Progenitor cell of endocrine pancreas (in vitro differentiated cells): ENCODE measurements at places on chromosomes 2 and 18. TPM values are rescaled to one million over a fixed set of nuclear protein-coding genes. Genes with fewer than 3 reads are reported as not detected.

The SOWAHC gene
- total RNA-seq: 12.1 and 12.6 TPM in 2 replicates

The TCF23 gene
- not detected in 2 replicates for total RNA-seq

The OSR1 gene
- 10.3 and 10.7 TPM in 2 replicates for total RNA-seq

The ALPG gene
- total RNA-seq: not detected in 2 replicates

The MYL1 gene
- not detected in 2 replicates for total RNA-seq

The RAB6C gene
- 0.24 TPM in 1 of 2 replicates, not detected in the other for total RNA-seq

DNA sequence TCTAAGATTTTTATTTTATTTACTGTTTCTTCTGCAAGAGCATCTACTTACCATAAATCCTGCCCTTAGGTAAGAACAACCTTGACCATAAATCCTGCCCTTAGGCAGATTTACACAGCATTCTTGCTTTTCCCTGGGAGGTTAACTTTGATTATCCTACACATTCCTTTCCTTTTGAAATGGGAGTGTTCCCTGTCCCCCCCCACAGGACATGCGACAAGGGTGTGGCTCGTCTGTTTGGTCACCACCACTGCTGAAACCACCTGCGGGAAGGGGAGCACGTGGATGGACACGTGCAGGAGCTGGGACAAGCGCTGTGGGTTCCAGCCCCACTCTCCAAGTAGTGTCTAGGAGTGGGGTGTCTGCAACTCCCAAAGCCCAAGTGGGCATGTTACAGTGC, 239.3 kb upstream of the SP5 start:
- no peaks in the 10 kb centered on the region for H3K36me3 ChIP-seq
- no peak overlapping the region for H3K4me3 ChIP-seq
- no peaks in the 10 kb centered on the region for H3K4me1 ChIP-seq
- no peak overlapping the region for H3K27ac ChIP-seq
- no peaks in the 10 kb centered on the region for H3K27me3 ChIP-seq
- no peak for DNase-seq

DNA sequence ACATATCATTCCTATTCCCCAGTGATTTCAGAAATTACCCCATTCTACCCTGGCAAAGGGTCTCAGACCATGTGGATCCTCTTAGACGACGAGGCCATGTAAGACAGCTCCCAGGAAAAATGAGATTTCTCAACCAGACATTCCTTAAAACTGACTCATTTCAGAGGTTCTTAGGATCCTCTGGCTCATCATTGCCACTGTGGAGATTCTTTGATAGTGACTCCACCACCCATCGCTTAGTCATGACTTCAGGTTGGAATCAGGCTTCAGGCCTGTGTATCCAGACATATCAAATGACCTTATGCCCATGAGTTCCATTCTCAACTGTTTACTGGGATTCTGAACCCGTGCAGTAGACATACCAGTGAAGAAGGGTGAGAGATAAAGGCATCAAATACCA, 245.6 kb upstream of the TCF4 start:
- H3K4me1 ChIP-seq: no peaks in the 10 kb centered on the region
- no peak for DNase-seq
- peaks cover 3% of the 10 kb centered on the region for H3K27me3 ChIP-seq
- H3K36me3 ChIP-seq: no peaks in the 10 kb centered on the region
- H3K4me3 ChIP-seq: no peak overlapping the region

DNA sequence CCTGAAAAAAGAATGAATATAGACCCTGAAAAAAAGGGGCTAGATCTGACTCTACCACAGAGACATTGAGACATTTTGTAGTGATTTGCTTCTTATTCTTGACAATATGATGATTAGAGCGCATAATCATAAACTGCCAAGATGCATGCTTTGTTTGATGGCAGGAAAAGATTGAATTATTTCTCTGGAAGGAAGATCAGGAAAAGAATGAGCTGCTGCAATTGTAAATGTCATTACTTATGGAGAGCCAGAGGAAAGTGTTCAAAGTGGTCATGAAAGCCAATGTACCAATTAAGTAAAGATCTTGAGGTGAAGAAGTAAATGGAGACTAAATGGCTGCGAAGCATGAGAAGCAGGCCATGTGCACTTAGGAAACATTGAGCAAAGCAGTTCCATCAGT, 126.4 kb upstream of the NXPH2 start:
- H3K4me1 ChIP-seq: no peaks in the 10 kb centered on the region
- no peak for DNase-seq
- H3K27ac ChIP-seq: no peak overlapping the region

DNA sequence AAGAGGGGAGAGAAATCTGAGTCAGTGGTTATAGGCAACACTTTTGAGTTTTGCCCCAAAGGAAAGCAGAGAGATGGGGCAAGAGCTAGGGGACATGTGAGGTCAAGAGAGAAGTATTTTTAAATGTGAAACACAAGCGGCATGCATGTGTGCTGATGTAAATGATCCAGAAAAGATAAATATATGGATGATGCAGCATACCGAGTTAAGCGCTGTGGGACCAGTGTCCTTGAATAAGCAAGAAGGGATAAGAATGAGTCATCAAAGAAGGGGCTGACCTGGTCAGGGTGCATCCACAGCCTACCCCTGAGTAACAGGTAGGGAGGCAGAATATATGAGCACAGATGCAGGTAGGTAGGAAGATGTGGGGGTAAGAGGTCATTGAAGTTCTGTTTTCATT, 180.9 kb downstream of the TRABD2A start:
- peaks cover 12% of the 10 kb centered on the region for H3K36me3 ChIP-seq
- no peak for DNase-seq
- no peaks in the 10 kb centered on the region for H3K4me1 ChIP-seq
- H3K4me3 ChIP-seq: no peak overlapping the region

- H3K36me3 ChIP-seq: peaks cover 30% of the 10 kb centered on the region
- no peak for DNase-seq
- no peak overlapping the region for H3K27ac ChIP-seq
- no peaks in the 10 kb centered on the region for H3K4me1 ChIP-seq
These were observed 75.8 kb downstream of the KIDINS220 start for GRCh38 chr2:8761529-8762164.
